Retina (tissue), 1 donor: ENCODE measurements at places on chromosomes 7 and 10.

DNA sequence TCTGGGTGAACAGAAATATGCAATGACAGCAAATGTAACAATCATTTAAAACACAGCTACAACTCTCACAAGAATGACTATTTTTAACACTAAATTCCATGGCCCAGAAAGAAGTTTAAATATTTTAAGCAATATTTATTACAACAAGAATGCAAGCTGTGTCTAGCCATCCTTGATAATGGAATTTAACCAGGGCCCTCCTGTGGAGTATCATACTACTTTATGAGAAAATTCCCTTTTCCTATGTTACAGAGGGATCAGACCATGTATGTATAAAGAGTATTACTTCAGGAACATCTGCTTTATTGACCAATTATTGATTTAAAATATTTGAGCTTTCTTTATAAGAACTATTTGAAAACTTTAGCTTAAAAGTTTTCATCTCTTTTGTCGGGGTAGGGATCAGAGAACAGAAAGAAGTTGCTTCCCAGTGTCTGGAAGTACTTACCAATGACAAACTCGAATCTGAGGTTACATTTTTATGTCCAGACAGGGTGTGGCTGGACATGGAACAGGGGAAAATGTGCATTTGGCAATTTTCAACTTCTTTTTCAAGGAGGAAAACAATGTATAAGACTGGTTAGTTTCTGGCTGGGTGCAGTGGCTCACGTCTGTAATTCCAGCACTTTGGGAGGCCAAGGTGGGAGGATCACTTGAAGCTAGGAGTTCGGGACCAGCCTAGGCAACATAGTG lies 48.3 kb upstream of the NRBF2 start:
- DNase-seq = no peak

DNA sequence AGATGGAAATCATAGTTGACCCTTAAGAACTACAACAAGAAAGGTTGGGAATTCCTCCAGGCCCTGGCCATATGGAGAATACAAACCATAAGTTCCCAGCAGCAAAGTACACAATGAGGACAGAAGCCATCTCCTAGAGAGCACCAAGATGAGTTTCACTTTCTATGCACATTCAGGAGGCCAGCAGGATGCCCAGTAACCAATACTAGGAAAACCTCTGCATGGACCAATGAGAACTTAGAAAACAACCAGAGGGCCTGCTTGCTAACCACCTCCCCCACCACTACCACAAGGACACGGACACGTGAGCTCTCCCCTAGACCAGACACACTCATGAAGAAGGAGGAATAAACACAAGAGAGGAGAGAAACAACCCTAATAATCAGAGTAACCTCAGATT lies 56.3 kb downstream of the IFIT5 start:
- no peak for DNase-seq

DNA sequence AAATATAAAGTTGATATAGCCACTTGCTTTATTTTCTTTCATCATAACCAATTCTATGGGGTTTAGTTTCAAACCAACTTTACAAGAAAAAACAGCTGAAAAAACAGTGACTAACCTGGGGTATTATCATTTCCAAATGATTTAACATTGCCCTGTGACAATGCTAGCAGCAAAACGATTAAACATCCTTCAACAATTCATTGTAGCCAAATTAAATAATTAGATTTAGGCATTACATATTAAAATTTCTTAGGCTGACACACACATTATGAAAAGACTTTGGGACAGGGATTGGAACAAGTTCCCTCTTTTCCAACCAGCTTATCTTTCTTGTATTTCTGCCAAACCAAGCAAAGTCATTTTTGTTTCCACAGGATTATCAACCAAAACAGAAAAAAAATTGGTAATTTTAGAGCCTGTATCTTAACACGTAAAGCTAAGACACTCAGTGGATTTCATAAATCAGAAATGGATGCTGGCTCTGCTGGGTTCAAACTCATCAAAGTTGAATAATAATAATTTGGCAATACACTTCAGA lies 84.0 kb downstream of the SEMA3D start:
- DNase-seq = no peak

- peak; percentile 28 for DNase-seq
Measured at GRCh38 chr7:17679458-17679857, 260.8 kb downstream of the SNX13 start.

DNA sequence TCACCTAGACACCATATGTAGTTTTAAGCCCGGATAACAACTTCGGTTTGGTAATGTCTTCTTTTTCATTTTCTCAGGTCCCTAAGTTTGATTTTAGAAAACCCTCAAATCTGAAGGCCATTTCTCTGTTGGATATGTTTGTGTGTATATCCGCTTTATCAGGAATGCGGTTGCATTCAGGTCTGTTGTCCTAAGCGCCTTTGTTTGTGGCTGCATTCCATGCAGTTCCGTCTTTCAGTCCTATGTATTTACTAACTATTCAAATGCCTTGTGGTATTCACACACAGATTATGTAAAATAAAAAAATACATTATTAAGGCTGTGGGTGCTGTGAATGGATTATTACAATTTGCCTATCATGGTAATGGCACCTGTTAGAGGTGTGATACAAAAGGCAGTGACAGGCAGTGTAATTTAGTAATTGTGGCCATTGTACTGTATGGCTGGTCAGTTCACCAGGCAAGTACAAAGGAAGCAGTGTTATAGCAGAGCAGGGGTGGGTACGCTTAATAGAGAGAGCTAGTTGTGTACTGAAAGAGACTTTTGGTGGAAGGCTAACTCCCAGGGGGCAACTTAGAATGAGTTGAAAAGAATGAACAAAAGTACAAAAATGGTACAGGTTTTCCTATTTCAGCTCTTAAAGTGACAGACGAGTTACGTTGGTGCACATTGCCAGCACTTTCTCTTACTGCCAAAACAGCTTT lies 136.4 kb downstream of the VTI1A start:
- DNase-seq = no peak

- DNase-seq = no peak
Measured at GRCh38 chr10:24773939-24774589, 50.4 kb upstream of the ARHGAP21 start.

DNA sequence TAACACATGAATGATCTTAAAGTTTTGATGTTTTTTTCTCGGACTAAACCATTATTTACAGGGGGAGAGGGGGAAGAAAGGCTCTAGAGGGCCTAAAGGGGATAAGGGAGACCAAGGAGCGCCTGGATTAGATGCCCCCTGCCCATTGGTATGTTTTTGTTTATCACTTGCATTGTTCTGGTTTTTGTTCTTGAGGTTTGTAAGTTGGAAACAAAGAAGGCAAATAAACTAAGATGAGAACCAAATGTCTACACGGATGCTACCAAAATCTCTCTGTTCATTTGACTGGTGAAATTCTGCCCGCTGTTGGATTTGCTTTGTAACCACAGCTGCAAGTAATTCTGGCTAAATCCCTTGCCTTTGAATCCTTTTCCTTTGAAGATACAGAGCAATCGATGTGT lies 99.8 kb upstream of the MACROH2A2 start:
- no peak for DNase-seq
